ENCODE measurements at places on chromosomes 5 and 9. TPM values are rescaled to one million over a fixed set of nuclear protein-coding genes. Genes with fewer than 3 reads are reported as not detected.

- DNase-seq = no peak
- no peak overlapping the region for H3K27ac ChIP-seq
- H3K36me3 ChIP-seq = peaks cover under 1% of the 10 kb centered on the region
These were observed 57.4 kb upstream of the SLC25A51 start for GRCh38 chr9:37961351-37961750.

DNA sequence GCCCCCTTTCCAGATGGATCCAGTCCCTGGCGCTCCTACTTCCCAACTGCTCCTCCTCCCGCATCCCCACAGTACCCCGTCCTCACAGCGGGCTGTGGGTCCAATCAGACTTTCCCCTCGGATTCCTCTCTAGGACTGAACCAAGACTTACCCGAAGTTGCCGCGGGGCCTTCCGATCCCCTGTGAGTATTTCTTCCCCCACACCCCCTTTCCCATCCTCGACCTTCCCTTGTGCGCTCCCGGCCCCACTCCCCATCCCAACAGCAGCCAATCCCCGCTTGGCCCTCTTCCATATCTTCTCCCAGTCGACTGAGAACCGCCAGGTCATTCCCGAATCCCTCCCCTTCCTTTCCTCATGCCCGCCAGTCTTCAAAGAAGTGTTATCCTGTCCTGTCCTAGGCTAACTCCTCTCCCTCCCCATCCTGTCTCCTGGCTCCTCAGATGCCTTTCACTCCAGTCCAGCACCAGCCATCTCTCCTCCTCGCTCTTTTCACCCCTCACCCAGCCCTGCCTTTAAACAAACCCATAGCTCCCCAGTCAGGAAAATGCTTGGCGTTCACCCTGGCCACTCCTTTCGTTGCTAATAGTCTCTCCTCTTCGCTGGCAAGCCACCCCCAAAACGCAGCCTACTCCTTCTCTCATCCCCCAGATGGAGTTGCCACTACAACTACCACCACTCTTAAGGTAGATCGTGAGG lies 646 bp downstream of the SWI5 start:
- H3K27ac ChIP-seq = peak overlapping the region; percentile 85
- H3K4me3 ChIP-seq = peak overlapping the region; percentile 94
- no peak for DNase-seq
- H3K36me3 ChIP-seq = peaks cover 15% of the 10 kb centered on the region

DNA sequence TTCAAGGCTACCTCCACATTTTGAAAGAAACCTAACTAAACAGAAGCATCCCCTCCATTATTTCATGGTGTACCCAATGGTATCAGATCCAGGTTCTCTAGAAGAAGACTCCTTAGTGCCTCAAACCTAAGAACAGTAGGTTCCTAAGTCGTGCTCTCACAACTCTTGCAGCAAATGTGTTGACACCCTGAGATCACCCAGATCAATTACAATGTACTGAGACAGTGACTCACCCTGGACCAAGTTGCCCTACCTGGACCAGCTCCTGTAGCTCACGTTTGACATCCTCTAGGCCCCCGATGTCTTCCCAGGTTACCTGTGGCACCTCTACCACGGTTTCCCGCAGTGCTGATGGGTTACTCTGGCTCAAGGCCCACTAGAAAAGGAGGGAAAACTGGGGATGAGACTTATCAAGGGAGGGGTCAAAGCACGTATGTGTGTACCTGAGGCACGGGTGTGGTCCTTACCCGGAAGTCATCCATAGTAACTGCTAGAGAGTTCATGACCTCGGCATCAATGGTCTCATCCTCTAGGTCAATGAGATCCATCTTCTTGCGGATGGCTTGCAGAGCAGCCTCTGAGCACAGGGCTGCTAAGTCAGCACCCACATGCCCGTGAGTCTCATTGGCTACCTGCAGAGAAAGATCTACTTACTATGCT lies 11.7 kb downstream of the VCP start:
- H3K27ac ChIP-seq = no peak overlapping the region
- peaks cover 80% of the 10 kb centered on the region for H3K36me3 ChIP-seq
- H3K4me3 ChIP-seq = no peak overlapping the region
- no peaks in the 10 kb centered on the region for H3K27me3 ChIP-seq
- DNase-seq = no peak

DNA sequence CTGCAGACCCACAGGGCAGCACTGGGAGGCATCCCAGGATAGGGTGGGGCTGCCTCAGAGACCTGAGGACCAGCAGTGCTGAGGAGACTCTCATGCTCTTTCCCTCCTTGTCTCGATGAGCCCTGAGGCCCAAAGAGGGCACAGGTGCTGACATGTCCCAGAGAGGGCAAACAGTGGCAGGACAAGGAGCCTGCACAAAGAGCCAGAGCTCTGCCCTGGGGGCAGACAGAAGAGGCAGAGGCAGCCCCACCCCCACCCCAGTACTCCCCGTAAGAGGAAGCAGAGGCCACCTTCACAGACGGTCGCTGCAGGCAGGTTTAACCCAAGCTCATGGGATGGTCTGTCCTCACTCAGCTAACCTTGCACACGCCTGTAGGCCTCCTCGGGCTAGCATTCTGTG lies 29.4 kb upstream of the TTLL11 start:
- peaks cover 38% of the 10 kb centered on the region for H3K27me3 ChIP-seq
- H3K27ac ChIP-seq = no peak overlapping the region
- peaks cover 15% of the 10 kb centered on the region for H3K4me1 ChIP-seq
- no peaks in the 10 kb centered on the region for H3K36me3 ChIP-seq
- H3K4me3 ChIP-seq = no peak overlapping the region

The GAPT gene
- not detected for total RNA-seq

The MYOZ3 gene
- 6.1 TPM for total RNA-seq

All from type B pancreatic cell (in vitro differentiated cells).